Left ventricle myocardium inferior (tissue), 1 donor: ENCODE measurements at places on chromosomes 13 and 19.

GRCh38 chr19:31356587-31357314 lies 7.5 kb upstream of the TSHZ3 start:
- DNase-seq, result peak; percentile 34

GRCh38 chr13:22964245-22964966 lies 216.4 kb upstream of the SGCG start:
- no peak for DNase-seq

DNA sequence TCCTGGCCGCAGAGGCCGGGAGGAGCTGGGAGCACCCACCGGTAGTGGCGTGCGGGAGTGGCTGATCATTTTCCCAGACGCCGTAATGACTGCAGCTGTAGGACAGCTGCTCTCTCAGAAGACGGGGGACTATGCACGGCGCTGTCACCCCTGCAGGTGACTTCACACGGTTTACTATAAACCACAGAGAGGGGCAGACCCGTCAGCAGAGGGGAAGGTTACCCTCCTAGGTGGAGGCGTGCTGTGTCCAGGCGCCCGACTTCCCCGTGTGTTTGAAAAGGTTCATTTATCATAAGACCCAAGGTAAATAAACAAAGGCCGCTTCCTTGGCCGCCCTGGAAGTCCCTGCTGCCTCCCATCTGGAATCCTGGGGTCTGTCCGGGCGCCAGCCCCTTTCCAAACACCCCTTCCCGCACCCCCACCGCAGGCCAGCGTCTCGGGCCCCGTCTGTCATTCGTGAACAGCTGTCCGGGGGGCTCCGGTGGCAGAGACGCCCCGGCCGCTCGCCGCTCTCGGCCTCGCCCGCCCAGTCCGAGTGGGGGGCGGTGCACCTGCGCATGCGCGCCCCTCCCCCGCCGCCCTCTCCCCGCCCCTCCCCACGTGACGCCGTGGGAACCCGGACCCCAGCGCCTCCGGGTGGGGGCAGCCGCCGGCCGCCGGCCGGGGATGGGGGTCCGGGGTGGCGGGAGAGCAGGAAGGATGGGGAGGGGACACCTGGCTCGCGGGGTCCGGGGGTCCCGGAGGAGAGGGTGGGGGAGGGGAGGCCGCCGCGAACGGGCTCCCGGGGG lies 915 bp downstream of the SHC2 start:
- peak; percentile 76 for DNase-seq

GRCh38 chr19:44903602-44904425 lies 1.8 kb upstream of the APOE start:
- DNase-seq, result peak; percentile 74

DNA sequence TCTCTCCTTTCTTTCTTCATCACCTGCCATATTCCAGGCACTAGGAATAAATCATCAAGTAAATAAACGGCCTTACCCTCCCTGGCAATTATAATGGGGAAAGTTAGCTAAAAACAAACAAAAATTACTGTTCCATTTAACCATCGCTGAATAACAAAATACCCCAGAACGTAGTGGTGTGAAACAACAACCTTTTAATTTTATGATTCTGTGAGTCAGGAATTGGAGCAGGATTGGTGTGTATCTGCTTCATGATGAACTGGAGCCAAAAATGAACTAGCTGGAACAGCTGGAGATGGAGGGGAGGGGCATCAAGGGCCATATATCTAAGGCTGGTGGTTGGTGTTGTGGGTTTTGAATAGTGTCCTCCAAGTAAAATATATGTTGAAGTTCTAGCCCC lies 3.7 kb upstream of the CADM4 start:
- DNase-seq, result no peak

DNA sequence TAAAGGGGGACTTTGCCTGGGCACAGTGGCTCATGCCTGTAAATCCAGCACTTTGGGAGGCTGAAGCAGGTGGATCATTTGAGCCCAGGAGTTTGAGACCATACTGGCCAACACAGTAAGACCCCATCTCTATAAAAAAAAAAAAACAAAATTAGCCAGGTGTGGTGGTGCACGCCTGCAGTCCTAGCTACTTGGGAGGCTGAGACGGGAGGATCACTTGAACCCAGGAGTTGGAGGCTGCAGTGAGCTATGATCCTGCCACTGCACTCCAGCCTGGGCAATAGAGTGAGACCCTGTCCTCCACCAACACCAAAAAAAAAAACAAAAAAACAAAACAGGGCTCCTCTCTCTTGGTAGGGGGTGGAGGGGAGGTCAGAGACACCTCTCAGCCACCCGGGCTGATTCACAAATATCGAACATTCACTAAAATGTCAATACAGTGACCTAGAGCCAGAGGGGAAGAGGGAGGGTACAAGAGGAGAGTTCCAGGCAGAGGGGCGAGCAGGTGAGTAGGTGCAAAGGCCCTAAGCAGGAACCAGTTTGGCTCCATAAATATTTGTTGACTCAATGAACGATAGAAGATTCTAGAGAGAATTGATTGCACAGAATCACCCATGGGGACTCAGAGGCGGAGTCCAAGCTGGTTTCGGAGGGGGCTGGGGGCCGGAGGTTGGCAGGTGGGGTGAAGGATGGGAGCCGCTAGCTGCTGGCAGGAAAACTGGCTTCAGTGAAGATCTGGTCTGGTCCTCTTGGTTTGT lies 1.0 kb upstream of the CREB3L3 start:
- no peak for DNase-seq

GRCh38 chr13:23861310-23861709 lies 27.9 kb downstream of the MIPEP start:
- DNase-seq, result no peak

DNA sequence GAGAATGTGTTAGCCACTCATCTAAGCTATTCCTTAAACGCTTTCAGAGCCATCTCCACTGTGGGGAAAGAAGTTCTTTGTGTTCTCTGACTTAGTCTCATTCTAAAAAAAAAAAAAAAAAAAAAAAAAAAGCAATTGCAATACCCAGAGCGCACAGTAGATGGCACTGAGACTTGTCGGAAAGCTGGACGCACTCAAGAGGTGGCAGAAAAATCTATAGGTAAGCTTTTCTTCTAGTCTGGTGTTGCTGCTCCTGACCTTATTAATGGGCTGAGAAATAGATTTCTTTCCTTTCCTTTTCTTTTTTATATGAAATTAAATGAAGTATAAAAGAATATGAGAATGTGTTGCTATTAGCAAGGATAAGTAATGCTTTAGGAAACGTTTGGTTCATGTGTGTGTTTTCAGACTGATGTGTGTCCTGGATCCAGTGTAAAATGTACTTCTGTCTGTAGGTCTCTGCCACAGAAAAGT lies 4.7 kb upstream of the GJB2 start:
- no peak for DNase-seq

- no peak for DNase-seq
These were observed 1.3 kb upstream of the B3GNT8 start for GRCh38 chr19:41428481-41428859.

GRCh38 chr19:33294058-33294798 lies 8.1 kb downstream of the CEBPA start:
- DNase-seq, result peak; percentile 1
